ENCODE measurements at places on chromosomes 11 and 22.

GRCh38 chr11:96114178-96115064 is 190.5 kb upstream of the MTMR2 start:
- no peak for DNase-seq

- DNase-seq, result no peak
Observed at GRCh38 chr11:45078236-45079074, 68.0 kb upstream of the PRDM11 start.

DNA sequence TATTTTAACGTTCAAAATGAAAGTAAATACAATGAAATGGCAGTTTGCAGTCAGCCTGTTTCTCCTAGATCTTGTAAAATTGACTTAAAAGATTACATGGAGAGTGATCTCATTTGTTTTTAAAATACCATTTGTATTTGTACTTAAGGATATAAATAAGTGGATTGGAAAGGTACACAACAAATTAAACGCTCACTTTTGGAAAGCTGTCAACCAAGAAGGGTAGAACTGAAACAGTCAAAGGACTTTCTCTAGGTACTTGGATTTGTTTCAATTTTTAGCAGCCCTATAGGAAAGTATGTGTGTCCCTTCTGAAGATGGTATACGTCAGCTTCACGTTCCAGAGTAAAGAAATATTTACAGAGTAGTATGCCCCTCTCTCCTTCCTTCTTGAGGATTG is 7.3 kb downstream of the TBRG1 start:
- DNase-seq, result no peak

DNA sequence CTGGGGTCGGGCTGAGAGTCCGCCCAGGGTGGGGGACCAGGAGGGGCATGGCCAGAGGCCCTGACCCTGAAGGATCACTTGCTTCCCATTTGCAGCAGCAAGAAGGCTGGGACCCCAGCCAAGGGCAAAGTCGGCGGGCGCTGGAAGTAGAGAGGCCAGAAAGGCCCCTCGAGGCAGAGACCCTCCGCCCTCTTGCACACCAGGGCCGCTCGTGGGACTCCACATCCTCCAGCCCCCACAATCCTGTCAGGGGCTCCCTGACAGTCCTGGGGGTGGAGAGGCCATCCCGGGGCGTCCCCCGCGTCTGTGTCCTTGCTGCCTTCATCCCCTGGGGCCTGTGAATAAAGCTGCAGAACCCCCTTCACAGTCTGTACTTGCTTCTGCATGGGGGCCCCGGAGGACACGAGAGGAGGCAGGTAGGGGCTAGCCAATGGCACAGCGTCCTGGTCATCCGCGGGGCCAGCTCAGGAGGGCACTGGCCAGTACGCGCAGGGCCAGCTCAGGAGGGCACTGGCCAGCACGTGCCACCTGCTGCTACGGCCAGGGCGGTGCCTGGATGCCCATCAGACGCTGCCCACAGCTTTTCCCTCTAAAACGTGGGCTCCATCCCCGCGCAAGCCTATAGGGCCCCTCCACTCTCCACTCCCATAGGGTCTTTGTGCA is 8.7 kb upstream of the MRPL23 start:
- DNase-seq, result no peak

- no peak for DNase-seq
Observed at GRCh38 chr11:67280341-67280787, 8.7 kb upstream of the ANKRD13D start.

DNA sequence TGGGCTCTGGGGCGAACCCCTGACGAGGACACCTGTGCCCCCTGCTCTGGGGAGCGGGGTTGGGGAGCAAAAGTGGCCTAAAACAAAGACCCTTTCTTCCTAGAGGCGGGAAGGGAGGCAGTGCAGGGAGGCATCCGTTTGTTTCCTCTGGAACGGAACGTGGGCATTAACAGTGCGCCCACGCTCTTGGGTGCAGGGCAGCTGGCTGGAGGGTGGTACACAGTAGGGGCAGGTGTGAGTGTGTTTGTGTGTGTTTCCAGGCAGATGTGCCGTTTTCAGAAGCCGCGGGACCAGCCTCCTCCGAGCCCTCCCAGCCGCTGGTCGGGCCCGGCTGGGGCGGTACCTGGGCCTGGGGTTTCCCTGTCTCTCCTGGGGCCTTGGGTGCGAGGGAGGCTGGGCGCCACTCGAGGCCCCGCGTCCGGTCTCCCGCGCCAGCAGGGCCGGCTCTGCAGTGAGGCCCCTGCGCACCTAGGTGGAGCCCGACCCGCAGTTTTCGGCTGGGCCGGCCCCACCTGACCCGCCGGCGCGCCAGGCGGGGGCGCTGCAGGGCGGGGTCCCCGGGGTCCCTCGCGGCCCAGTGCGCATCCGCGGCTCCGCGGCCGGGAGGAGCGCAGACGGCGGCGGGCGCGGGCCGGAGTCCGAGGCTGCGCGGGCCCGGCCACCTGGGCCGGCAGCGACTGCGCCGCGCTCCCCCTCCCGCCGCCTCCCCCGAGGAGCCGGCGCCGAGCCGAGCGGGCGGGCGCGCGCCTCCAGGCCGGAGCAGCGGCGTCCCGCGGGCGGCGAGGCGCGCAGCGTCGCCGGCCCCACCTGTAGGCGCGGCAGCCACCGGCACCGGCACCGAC is 1252.7 kb downstream of the BRD1 start:
- peak; percentile 25 for DNase-seq

- no peak for DNase-seq
Observed at GRCh38 chr22:50308597-50308935, 1.1 kb upstream of the PLXNB2 start.

DNA sequence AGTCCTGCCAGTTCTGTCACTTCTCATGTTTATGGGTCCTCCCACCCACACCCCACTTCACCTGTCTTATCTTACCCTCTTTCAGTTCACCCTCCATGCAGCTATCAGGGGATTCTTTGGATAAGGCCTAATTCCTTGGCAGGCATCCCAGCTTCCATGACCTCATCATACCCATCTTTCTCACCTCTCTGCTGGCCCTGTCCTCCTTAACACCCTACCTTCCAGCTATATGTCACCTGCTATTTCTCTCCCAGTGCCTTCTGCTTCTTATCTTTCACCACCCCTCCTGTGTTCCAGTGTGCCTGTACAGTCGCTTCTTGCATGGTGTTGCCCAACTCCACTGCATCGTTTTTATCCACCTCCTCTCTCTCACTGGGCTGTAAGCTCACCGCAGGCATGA is 28.3 kb downstream of the SNU13 start:
- DNase-seq, result no peak

GRCh38 chr11:15074206-15075161 is 1.1 kb downstream of the CALCB start:
- peak; percentile 94 for DNase-seq

DNA sequence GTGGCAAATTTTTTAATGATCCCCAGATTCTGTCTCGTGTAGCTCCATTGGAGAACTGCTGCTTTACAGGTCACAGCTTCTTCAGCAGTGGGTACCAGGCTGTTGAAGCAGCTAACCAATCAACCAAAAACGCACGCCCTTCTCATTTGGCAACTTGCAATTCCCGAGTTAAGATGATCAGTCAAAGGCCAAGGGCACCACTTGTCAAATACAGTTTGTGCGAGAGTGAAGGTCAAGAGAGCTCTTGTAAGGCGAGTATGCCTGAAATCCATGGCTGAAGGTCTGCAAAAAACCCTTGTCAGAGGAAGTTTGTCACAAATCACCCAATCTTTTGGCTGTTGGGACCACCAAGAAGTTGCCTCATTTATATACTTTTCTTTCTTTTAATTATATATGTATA is 12.9 kb upstream of the PPP2R1B start:
- no peak for DNase-seq

GRCh38 chr11:12890476-12890875 is 118.6 kb upstream of the RASSF10 start:
- DNase-seq, result no peak

- DNase-seq, result no peak
Observed at GRCh38 chr11:103970701-103971249, 65.7 kb upstream of the DDI1 start.

DNA sequence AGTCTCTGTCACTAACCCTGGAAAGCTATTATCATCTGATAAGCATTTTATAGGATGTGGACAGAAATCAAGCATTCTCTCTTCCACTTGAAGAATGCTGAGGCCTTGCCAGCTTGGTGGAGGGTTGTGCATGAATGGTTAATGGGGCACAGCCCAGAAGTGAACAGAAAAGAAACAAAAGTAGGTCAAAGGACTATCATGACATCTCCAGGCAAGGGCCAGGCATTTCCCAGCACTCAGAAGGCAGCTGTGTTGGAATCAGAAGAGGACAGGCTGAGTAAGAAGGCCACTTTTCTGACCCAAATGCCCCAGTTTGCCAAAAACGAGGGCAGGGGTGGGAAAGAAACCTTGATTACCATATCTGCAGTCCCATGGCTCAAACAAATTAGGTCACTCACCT is 12.4 kb downstream of the TENM4 start:
- DNase-seq, result no peak

- DNase-seq, result no peak
Observed at GRCh38 chr11:112554586-112554985, 293.9 kb upstream of the PLET1 start.

- DNase-seq, result no peak
Observed at GRCh38 chr11:76251226-76251575, 44.9 kb upstream of the WNT11 start.

- DNase-seq, result no peak
Observed at GRCh38 chr11:111438846-111439520, 59.9 kb upstream of the POU2AF1 start.

DNA sequence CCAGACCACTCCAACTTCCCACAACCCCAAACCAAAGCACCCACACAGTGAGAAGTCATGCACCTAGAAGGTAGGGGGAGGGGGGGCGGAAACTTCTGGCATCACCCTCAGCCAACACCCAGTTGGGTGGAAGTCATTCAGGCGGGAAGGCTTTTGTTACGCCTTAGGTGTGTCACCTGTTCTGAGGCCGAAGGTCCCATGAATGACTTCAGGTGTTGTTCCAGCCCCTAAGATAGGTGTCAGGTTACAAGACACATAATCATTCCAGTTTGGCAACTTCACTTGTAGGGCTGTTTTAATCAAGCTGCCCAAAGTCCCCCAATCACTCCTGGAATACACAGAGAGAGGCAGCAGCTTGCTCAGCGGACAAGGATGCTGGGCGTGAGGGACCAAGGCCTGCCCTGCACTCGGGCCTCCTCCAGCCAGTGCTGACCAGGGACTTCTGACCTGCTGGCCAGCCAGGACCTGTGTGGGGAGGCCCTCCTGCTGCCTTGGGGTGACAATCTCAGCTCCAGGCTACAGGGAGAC is at the start of gene TMPRSS4:
TSS of gene TMPRSS4 (plus strand) at position 325 of the 528 bp plus-strand sequence. CDS start 225 bp downstream, outside the sequence.
- no peak for DNase-seq

- DNase-seq, result no peak
Observed at GRCh38 chr11:104799251-104799650, 99.0 kb downstream of the CASP12 start.

GRCh38 chr22:44491269-44492035 is 6.6 kb downstream of the RTL6 start:
- no peak for DNase-seq

DNA sequence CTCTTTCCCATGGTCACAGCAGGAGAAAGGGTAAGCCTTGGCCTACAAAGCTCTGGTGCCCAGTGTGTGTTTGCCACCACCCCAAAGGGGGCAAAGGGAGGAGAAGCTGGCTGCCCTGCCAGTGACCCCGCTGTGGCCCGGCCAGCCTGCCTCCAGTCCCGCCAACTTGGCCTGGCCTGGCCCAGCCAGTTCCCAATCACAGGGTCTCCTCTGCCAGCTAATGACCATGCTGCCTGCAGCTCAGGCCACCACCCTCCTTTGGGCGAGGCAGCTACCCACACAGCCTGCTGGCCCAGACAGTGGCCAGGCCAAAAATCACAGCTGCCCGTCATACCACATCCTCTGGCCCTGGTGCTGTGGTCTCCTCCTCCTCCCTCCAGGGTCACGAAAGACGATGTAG is 5.1 kb downstream of the GDPD5 start:
- no peak for DNase-seq

- DNase-seq, result no peak
Observed at GRCh38 chr11:36574486-36574885, 6.7 kb downstream of the RAG1 start.

DNA sequence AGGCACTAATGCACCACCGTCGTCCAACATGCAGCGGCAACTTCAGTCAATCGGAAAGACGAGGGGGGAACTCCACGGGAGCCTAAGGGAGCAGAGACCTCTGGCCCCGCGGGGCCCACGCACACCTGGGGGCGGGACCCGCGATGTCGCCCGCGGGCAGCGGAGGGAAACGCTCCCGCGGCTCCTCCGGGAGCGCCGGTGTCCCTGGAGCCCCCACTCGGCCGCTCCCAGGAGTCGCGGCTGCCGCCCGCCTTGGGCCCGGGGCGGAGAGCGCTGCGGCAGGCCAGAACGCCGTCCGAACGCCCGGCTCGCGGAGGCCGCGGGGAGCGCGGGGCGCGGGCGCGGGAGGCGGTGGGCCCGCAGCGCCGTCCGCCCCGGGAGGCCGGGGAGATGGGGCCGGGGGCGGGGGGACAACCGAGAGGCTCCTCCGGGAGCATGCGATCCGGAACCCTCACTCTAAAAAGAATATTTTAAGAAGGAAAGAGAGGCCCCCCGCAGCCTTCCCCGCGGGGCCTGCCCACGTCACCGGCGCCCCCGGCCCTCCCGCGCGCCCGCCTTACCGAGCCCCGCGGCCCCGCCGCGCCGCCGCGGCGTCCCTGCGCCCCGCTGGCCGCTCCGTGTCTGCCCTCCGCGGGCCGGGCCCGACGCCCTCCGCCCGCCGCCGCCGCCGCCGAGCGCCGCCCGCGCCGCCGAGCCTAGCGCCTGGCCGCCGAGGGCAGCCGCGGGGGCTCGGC is 86.6 kb upstream of the ARHGAP32 start:
- no peak for DNase-seq

- DNase-seq, result no peak
Observed at GRCh38 chr11:65102142-65103095, 6.4 kb downstream of the VPS51 start.

DNA sequence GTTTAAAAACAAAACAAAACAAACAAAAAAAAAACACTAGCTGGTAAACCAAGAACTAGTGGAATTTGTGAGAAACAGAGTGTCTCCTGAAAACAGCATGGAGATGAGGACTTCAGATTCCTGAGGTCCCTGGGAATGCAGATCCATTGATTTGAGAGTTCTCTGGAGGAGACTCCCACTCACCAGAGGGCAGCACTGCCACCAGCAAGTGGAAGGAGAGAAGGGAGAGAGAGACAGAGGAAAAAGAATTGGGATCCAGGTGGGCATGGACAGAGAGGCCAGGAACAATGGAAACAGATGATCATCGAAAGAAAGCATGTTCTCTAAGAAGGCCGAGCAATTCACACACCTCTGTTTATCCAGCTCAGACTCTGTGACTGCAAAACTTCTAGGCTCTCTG is 31.8 kb downstream of the ETS1 start:
- DNase-seq, result no peak

Measured in stimulated activated CD4-positive, alpha-beta T cell treated with anti-CD3 and anti-CD28 coated beads, Interleukin-4, amount 100 ng/mL, for 48 hours (primary cell).